ENCODE measurements at places on chromosomes 5 and 9.
A peak's percentile ranks its signal among the peaks of the same experiment; 100 is the strongest.

- DNase-seq, result no peak
These were observed 12.0 kb downstream of the ENHO start for GRCh38 chr9:34510497-34511468.

DNA sequence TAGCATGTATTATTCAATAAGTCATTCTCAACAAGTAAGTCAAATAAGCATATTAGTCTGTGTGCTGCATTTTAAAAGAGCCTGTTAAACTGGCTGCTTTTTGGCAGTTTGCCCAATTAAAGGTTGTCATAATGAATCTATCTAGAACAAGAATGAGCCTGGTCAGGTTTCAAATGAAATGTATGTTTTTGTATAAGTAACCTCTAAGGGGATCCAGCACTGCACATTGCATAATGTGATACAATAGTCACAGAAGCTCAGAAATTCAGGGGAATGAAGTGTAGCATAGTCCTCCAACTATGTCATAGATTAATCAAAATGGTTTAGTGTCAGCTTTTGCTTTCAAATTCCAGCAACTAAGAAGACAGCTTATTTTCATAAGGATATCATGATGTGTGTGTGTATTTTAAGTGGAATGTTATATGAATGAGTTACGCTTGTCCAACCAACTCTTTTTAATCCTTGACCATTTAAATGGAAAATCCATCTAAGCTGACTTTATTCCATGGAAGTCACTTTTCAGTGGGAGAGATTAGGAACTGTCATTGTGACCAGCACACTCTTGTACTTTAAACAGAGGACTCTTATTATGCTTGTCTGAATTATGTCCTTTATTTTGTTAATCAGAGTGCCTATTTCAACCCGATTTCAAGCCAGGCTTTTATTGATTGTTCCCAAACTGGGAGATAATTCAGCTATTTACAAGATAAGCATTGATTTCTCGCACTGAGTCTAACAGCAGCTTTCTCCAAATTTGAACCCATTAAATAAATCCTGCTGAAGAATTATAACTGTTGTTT lies 283.9 kb upstream of the ADAMTSL1 start:
- DNase-seq, result no peak

GRCh38 chr9:128684065-128684324 lies 5.0 kb upstream of the SET start:
- no peak for DNase-seq

- peak; percentile 76 for DNase-seq
These were observed 13.5 kb upstream of the NIPAL4 start for GRCh38 chr5:157446412-157446935.

GRCh38 chr9:9790216-9790872 lies 822.5 kb downstream of the PTPRD start:
- peak; percentile 64 for DNase-seq
